ENCODE measurements at places on chromosomes 3 and 15.

GRCh38 chr3:100019719-100020118 is 94.6 kb downstream of the FILIP1L start:
- no peak for DNase-seq

- DNase-seq, result no peak
Observed at GRCh38 chr3:107643038-107643883, 120.5 kb downstream of the BBX start.

GRCh38 chr3:128362026-128362965 is 104.4 kb downstream of the DNAJB8 start:
- no peak for DNase-seq

DNA sequence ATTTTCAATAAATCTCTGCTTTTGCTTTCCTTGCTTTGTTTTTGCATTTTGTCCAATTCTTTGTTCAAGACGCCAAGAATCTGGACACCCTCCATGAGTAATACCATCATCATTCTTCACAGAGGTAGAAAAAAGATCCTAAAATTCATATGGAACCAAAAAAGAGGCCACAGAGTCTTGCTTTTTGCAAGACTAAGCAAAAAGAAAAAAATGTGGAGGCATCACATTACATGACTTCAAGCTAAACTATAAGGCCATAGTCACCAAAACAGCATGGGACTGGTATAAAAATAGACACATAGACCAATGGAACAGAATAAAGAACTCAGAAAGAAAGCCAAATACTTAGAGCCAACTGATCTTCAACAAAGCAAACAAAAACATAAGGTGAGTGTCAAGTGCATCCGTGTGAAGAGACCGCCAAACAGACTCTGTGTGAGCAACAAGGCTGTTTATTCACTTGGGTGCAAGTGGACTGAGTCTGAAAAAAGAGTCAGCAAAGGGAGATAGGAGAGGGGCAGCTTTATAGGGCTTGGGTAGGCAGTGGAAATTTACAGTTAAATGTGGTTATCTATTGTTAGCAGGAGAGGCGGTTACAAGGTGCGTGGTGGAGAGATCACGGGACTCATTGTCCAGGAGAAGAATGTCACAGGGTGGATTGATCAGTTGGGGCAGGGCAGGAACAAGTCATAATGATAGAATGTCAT is 10.9 kb downstream of the STRIT1 start:
- DNase-seq, result no peak

GRCh38 chr3:184360929-184361531 is 375 bp downstream of the CLCN2 start:
- DNase-seq, result no peak

GRCh38 chr3:23106666-23107065 is 96.5 kb upstream of the UBE2E2 start:
- no peak for DNase-seq

DNA sequence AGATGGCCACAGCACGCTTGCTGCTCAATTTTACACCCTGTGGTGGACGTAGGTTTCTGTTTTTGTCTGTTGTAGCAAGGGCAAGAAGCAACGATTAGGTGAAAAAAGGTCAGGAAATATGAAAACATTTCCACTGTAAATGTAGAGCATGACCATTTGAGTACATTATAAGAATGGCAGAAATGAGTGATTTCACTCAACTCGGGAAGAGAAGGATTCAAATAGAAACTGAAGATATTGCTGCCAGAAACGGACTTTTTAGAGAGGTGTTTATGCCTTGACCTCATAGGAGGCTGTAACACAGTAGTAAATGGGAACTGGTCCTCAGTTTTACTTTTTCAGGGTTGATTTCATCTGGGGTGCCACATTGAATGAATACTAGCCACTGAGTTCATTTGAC is 33.1 kb upstream of the GASK1A start:
- DNase-seq, result no peak

DNA sequence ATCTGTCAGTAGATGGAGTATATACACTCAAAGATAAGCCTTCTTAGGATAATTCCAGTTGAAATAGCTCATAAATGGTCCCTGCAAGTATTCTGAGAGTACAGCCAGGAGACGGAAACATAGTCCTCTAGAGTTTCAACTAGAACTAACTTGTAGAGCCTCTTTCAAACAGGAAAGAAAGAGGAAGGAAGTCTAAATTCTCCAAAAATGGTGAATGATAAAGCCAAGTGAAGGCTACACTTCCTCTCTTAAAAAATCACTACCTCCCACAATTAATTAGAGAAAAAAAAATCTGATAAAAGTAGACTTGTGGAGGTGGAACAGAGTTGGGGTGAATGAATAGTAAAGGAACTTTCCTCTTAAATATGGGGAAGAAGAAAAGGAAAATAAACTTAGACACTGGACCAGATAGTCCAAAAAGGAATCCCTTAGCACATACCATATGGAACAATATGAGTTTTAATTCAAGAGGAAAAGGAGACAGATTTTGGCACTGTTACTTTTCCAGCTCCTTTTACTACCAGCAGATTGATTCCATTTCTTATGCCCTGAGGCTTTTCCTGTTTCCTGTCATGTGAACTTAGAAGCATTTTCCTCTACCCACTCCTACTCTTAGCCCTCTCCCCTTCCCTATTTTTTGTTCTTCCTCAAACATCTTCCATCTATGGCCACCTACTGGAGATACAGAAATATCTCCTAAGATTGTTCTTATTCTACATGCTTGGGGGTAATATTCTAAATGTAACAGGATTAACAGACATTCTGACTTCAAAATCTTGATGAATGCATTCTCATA is 207.6 kb downstream of the CHST2 start:
- no peak for DNase-seq

DNA sequence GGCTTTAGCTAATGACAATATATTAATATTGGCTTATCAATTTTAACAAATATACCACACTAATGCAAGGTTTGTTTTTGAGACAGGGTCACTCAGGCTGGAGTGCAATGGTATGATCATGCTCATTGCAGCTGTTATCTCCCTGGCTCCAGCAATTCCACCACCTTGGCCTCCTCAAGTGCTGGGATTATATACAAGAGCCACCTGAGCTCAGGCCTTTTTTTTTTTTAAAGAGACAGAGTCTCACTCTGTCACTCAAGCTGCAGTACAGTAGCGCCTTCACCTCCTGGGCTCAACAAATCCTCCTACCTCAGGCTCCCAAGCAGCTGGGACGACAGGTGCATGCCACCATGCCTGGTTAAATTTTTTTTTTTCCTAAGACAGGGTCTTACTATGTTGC is 11.7 kb downstream of the DLG1 start:
- DNase-seq, result no peak

GRCh38 chr3:71528816-71529215 is 54.7 kb downstream of the FOXP1 start:
- DNase-seq, result no peak

GRCh38 chr3:178522200-178523052 is 13.8 kb upstream of the KCNMB2 start:
- DNase-seq, result peak; percentile 42

DNA sequence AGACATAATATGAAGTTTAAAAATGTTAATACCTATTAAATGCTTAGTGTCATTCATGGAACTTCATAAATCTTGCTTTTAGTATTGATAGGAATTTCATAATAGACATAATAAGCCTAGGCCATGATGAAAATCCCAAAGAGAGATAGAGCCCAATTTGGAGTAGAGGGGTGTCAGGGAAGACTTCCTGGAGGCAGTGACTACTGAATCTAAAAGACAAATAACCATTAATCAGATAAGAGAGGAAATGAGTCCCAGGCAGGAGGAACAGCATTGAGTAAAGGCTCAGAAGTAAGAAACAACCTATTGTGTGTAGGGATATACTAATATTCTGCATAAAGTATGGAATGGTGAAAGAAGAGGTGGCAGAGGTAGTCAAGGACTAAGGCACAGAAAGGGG is 126.9 kb upstream of the MRPS22 start:
- no peak for DNase-seq

DNA sequence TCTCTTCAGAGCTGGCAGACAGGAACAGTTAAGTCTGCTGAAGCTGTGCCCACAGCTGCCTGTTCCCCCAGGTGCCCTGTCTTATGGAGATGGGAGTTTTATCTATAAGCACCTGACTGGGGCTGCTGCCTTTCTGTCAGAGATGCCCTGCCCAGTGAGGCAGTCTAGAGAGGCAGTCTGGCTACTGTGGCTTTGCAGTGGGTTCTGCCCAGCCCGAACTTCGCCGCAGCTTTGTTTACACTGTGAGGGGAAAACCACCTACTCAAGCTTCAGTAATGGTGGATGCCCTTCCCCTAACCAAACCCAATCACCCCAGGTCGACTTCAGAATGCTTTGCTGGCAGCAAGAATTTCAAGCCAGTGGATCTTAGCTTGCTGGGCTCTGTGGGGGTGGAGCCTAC is 91.2 kb downstream of the SLC25A26 start:
- no peak for DNase-seq

Data from NCI-H187 (cell line).